ENCODE measurements at places on chromosomes 4 and X.

GRCh38 chr4:141119071-141119470 is 14.2 kb downstream of the RNF150 start:
- no peak for DNase-seq

GRCh38 chr4:104064646-104065577 is 345.1 kb upstream of the TACR3 start:
- DNase-seq, result peak; percentile 58

DNA sequence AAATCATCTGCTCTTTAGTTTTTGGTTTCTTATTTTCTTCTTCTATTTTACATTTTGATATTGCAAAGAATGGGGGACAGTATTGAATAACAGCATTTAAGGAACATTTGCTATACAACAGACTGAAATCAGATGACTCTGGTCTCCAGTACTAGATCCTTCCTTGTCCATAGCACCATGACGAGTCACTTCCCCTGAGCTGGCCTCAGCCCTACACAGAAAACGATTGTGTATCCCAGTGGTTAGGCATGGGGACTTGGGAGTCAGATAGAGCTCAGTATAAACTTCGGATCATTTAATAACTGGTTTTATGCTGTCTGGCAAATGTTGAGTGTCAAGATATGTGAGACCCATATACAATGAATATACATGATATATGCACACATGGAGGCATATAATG is 44.7 kb upstream of the BEX4 start:
- no peak for DNase-seq

DNA sequence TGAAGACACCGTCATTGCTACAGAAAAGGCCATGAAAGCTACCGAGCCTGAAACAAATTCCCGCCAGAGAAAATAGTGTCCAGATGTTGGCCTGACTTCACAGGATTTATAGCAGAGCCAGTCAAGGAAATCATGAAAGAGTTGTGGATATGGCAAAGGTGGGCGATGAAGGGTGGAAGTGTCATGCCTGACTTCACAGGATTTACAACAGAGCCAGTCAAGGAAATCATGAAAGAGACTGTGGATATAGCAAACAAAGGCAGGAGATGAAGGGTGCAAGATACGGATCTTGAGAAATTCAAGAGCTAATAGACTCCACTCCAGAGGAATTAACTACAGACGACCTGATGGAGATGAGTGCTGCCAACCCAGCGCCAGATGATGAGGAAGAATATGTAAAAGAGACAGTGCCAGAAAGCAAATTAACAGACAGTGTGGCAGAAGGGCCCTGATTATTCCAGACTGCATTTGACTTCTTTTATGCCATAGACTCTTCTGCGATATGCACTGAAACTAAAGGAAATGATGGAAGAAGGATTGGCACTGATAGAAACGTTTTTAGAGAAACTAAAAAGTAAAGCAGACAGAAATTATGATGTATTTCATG is 17.2 kb downstream of the TRMT44 start:
- no peak for DNase-seq

DNA sequence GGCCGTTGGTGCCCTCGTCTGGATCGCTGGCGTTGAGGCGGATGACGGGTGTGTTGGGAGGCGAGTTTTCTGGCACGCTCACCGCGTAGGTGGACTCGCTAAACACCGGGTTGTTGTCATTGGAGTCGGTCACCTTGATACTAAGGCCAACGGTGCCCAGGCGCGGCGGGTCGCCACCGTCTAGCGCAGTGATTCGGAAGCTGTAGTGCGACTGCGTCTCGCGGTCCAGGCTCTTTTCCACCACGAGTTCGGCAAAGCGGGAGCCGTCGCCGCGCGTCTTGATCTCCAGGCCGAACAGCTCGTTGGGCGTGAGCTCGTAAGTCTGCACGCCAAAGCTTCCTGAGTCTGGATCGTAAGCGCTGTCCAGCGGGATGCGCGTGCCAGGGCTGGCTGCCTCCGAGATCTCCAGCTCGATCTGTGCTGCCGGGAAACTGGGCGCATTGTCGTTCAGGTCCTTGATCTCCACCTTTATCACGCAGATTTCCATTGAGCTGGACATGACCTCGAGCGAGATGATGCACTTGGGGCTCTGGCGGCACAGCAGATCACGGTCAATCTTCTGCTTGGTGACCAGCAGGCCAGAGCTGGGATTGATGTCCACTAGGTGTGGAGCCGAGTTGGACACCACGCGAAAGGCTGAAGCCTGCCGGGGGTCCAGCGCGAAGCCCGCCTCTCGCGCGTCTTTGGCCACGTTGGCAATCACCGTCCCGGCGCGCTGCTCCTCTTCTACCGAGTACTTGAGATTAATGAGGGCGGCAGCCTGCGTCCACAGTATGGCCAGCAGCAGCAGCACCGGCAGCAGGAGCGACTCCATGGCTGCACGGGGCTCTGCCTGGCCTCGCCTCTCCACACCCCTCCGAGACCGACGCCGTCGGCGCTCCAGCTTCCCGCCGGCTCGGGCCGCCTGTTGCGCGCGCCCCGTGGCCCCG is 2.0 kb downstream of the PCDH19 start:
- DNase-seq, result no peak

DNA sequence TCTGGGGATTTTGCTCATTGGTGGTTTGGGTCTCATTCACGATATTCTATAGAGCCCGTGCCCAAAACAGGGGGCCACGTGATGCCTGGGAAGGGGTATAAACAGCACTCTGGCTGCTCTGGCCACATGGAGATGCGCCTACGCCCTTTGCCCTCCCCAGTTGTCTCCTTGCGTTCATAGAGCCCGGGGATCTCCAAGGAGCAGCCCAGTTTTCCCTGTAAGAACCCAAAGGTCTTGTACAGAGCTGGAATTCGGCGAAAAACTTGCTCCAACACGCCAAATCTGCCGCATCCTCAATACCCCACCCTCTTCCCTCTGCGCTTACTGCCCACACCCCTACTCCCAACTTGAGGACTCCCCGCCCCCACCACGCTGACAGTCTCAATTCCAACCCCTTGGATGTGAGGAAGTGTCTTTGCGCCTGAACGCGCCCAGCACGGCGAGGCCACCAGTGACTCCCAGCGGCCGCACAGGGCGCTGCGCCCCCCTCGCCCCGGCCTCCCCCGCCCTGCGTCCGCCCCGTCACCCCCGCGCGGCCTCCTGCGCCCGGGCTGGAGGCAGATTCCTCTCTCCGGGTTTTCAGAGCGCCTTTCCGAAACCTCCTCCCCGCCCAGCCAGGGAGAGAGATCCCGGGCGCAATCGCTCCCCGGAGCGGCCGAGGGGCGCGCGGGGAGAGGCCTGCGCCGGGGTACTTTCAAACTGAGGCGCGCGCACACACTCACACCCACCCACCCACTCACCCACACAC is at the start of gene NHS:
TSS of gene NHS (plus strand) at position 582 of the 748 bp plus-strand sequence. CDS start 558 bp downstream, outside the sequence.
- peak; percentile 57 for DNase-seq

- DNase-seq, result no peak
Observed at GRCh38 chrX:67555578-67556203, 11.9 kb downstream of the AR start.

DNA sequence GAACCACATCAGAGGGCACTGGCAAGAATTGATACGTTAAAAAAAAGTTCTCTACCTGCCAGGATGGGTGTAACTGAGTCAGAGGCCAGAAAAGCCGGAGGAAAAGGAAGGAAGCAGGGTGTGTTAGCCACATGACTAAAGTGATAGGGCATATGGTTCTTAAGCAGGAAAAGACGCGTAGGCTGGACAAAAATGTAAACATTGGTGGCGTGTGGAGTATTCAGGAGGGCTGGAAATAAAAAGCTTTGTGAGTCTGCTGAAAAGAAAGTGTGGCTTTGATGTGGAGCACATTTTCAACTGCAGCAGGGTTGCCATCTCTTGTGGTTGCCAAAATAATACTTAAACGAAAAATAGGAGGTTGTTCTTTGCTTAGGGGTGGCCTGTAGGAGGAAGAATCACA is 186.5 kb upstream of the RPL34 start:
- no peak for DNase-seq

- peak; percentile 23 for DNase-seq
Observed at GRCh38 chr4:10715696-10716095, 31.1 kb upstream of the CLNK start.

GRCh38 chr4:53840643-53841042 is 223.8 kb downstream of the CHIC2 start:
- DNase-seq, result no peak

GRCh38 chr4:167943872-167944505 is 148.3 kb upstream of the ANXA10 start:
- DNase-seq, result no peak

- no peak for DNase-seq
Observed at GRCh38 chrX:45360571-45360970, 159.9 kb upstream of the DIPK2B start.

DNA sequence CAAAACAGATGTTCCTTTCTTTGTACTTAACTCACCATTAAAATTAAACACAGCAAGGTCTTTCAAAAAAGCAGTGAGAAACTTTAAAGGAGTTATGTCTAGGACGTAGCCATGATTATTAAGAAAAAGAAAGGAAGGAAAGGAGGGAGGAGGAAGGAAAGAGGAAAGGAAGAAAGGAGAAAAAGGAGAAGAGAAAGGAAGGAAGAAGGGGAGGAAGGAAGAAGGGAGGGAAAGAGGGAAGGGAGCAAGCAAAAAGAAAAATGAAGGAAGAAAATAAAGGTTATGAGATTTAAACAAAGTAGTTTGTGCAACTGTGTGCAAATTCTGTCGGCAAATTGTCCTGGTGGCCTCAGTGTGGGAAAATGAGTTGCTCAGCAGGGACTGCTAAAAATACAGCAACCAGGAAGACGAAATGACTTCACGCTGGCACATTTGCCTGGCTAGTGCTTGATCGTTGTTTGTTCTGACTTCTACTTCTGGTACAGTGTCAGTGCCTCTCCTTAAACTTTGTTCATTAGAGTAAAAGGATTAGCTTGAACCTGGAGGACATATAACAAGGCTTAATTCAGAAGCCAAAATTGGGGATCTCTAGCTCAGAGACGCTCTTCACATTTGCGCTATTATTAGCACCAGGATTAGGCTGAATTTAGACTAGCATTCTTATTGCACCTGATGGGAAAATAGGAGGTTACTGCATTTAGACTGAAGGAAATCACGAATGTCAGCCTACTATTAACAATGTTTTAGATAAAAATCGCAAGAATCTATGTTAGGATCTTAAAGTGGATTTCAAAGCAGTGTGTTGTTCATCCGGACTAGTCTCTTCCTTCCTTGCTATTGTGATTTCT is 81.2 kb downstream of the DCK start:
- no peak for DNase-seq

DNA sequence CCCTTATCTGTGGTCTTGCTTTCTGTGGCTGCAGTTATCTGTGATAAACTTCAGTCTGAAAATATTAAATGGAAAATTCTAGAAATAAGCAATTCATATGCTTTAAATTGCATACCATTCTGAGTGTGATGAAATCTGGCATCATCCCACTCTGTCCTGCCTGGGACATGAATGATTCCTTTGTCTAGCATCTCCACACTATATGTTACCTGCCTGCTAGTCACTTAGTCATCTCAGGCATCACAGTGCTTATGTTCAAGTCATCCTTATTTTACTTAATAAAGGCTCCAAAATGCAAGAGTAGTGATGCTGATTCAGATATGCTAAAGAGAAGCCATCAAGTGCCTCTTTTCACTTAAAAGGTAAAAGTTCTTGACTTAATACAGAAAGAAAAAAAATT is 14.3 kb upstream of the RAB9B start:
- DNase-seq, result no peak

DNA sequence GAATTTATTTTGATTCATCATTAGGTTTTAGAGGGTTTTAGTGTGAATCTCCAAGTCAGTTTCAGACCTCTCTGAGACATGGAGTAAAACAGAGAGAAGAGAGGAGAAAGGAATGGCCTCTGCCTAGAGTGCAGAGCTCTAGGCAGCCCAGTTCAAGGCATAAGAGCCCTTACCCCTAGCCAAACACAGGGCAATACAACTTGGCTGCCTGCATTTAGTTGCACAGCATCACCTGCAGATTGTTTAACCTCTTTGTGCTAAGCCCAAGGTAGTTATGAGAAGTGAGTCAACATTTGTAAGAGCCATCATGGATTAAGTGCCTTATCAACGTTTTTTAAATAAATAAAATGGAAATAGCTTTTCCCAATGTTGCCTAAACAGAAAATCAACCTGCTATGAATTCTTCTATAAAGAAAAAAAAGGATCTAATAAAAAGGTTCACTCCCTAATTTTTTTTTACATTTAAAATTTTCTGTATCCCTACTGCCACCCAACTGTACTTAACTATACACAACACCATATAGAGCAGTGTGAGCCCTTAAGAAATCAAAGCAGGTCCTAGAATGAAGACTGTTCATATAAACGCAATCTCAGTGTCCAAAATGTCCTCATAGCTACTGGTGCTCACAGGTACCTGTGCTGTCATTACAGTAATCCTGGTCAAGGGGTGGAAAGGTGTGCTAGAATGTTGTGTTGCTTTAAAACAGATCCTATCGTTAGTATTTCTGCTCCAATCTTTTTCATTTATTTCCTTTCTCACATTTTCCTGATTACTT is 36.0 kb downstream of the PF4 start:
- DNase-seq, result no peak

- DNase-seq, result no peak
Observed at GRCh38 chr4:104418286-104418685, 76.4 kb downstream of the CXXC4 start.

DNA sequence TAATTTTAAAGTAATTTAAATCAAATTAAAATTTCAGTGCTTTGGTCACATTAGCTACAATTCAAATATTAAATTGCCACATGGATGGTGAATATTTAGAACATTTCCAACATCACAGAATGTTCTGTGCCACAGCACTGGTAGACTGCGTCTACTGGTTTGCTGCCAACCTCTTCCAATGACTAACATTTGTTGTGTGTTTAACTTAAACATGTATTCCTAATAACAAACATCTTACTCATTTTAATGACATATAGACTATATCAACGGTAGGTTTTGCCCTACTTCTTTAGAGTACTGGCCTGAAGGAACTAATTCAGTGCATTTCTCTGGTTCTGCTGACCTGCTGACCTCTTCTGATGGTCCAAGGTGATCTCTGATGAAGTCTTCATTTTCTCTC is 157.6 kb downstream of the DCK start:
- no peak for DNase-seq

GRCh38 chrX:31603411-31604120 is 531.7 kb upstream of the FTHL17 start:
- DNase-seq, result no peak

Data from NCI-H2081 (cell line).